Activated CD4-positive, alpha-beta T cell treated with anti-CD3 and anti-CD28 coated beads for 1 hour (primary cell): ENCODE measurements at places on chromosomes 6 and 20.

GRCh38 chr6:98894810-98895209 is 52.9 kb downstream of the FBXL4 start:
- no peak for DNase-seq

DNA sequence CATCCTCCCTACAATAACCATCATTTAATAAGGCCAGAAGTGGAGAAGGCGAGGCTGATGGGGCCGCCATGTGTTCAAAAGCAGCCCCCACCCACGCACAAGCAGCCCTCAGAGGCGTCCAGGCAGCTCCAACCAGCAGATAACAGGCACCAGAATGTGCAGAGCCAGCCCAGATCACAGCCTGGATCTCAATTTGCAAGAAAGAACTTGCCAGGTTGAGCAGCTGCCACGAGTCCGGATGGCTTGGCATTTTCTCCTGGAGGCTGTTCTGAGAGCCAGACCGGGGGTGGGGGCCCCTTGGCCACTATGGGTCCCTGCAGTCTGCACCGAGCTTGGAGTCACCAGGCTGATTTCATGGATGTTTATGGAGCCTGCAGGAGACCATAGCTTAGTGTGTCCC is 338.1 kb downstream of the PREX1 start:
- DNase-seq: no peak

- DNase-seq: no peak
Measured at GRCh38 chr6:70099732-70100131, 203.2 kb downstream of the COL9A1 start.

- DNase-seq: no peak
Measured at GRCh38 chr20:59013959-59014608, 5.1 kb upstream of the TUBB1 start.

GRCh38 chr20:50834599-50835005 is 39.7 kb downstream of the BCAS4 start:
- DNase-seq: no peak

- DNase-seq: no peak
Measured at GRCh38 chr6:45310118-45310788, 17.9 kb upstream of the RUNX2 start.

- no peak for DNase-seq
Measured at GRCh38 chr20:64160526-64161355, 3.5 kb upstream of the MYT1 start.

DNA sequence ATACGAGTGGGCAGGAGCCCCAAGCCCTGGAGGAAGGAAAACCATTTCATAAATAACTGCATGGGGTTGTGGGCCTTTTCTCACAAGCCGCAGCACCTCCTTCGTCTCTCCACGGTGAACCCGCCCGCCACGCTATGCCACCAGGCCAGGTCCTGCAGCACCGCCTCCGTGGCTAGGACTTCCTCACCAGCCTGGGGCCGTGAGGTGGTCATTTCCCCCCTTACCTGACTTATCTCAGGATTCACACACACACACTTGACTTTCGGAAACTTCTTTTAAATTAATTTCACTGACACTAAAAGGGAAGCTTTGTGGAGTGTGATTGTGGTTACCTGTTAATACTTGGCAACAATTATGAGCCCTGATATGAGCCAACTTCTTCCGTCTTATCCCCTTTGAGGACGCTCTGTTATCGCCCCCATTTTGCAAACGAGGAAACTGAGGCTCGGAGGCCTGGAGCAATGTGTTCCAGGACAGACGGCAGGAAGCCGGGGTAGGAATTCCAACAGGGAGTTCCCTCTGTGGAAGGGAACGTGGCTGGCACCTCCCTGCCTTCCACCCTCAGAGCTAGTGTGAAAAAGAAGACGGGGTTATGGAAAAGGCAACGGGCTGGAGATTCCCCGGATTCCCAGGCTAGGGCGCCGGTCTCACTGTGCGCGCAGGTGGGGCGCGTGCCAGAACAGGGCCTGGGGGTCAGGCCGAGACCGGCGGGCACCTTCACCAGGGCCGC is 817 bp upstream of the SLCO4A1 start:
- no peak for DNase-seq

DNA sequence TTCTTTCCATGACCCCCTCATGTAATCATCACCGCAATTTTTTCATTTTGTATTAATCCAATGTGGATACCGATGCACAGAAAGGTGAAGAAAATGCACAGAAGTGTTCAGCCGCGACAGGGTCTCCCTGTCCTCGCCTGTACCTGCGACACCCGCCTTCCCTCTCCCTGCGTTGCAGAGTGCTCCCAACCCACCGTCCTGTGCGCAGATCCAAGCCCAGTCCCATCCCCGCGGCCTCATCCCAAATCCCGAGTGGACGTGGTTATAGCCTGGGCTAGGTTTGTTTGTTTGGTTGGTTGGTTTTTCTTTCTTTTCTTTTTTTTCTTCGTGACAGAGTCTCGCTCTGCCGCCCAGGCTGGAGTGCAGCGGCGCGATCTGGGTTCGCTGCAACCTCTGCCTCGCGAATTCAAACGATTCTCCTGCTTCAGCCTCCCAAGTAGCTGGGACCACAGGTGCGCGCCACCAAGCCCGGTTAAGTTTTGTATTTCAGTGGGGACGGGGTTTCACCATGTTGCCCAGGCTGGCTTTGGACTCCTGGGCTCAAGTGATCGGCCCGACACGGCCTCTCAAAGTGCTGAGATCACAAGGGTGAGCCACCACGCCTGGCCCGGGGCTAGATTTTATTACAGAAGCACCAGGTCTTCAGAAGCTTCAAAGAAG is 536 bp upstream of the RAET1G start:
- DNase-seq: peak; percentile 3

DNA sequence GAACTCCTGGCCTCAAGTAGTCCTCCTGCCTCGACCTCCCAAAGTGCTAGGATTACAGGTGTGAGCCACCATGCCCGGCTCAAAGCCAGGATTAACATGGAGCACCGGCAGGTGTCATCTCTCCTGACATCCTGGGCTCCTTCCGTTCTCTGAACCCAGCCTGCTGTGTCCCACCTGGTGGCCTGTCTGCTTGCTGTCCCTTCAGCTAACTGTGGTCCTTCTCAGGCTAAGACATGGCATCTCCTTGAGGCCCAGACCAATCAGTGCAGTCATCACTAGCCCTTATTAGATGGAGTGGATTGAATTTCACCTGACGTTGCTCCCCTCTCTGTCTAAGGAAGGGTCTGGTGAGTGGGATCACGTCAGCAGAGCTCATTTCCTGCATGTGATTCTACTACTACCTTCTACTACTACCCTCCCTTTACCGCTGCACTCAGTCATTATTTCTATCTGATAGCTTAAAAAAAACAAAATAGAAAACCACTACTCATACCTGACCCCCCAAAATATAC is 28.0 kb upstream of the SYNJ2 start:
- DNase-seq: no peak

DNA sequence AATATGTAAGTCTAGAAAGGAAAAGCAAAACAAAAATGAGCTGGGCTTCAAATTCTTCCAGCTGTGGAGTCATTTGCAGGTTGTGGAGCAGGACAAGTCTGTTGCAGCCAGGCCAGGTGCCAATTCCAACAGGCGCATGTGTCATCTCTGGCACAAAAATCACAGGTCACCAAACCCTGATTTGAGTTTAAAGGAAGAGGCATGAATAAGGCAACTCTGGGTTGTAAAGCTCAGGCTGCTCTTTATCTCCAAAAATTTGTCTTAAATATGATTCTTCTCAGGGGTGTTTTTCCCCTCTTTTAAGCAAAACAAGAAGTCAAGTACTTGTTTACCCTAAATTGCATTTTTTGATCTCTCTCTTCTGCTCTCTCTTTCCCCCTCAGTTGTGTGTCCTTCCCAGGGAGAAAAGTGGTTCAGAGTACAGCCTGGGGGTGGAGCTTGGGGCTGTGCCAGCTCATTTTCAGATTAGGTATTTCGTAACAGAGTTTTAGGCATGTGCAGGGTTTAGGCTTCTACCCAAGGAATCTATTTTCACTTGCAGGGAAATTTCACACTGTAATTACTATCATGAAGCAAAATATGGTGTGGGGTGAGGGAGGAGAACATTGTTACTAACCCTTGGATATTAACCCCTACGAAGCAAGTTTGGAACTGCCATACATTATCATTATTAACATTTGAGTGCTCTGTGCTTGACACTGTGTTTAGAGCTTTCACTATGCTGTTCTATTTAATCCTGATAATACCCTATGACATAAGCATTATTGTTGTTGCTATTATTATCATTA is 8.3 kb upstream of the NCOA3 start:
- no peak for DNase-seq

DNA sequence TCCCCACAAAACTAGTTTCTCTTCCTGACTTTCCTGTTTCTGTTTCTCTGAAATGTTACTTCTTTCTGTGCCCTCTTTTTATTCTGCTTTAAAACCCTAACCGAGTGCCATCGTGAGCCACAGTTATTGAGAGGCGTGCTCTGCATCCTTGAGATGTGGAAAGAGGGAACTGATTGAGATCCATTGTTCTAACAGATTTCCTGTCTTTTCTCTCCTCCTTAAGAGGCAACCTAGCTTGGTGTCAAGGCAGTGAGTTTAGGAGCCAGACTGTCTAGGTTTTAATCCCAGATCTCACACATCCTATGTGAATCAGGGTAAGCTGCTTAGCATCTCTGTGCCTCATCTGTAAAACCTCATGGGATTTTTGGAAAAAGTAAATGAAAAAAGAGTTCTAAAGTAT is 57.5 kb downstream of the SNX9 start:
- no peak for DNase-seq

GRCh38 chr20:6562111-6562510 is 205.4 kb upstream of the BMP2 start:
- DNase-seq: no peak

DNA sequence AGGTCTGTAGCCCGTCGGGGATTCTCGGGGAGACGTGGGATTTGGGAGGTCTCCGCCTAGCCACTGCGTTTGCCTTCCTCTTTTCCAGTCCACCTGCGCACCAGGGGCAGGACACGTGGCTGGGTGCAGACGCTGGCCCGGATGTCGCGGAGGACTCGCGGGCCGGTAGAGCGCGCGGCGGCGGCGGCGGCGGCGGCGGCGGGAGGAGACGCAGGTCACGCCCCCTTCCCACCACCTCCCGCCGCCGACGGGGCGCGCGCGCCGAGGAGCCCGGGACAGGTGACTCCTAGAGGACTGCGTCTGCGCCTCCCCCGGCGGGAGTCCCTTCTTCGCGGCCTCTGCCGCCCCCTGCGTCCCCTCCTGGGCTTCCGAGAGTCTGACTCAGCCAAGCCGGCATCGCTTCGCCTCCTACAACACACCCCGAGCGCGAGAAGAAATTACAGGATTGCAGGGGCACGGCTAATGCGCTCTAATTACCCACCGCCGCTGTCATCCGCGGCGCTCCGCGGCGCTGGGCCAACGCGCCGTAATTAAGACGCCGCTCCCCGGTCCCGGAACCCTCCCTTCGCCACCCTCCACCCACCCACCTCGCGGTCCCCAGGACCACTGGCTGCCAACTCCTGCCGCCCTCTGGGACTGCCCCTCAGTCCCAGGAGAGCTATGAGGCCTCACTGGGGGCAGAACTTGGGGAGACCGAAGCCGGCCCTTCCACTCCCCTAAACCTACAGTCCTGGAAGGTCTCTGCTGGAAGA is 124.5 kb downstream of the MRPL14 start:
- peak; percentile 41 for DNase-seq

- DNase-seq: no peak
Measured at GRCh38 chr6:126923807-126924206, 194.7 kb upstream of the RSPO3 start.

GRCh38 chr20:47576516-47577033 is 74.9 kb downstream of the NCOA3 start:
- DNase-seq: no peak

- DNase-seq: no peak
Measured at GRCh38 chr6:33589731-33590530, 9.9 kb upstream of the BAK1 start.
